ENCODE measurements at places on chromosomes 3 and 15.

DNA sequence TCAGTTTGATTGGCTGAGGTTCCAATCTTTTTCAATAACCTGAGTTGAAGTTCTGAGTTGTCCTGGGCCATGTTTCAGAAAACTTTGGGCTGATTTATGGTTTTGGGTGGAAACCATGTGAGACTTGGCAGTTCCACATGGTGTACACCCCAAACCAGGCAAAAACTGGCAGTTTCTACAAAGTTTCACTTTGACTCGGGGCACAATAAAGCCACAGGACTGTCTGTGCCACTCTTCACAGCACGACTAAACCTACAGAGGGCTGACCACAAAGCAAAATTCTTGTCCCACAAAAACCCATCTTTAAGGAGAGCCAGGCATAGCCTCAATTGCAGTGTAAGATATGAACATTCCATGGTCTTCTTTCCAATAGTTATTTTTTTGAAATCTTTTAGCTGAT lies 155.0 kb downstream of the DUT start:
- no peak for DNase-seq

DNA sequence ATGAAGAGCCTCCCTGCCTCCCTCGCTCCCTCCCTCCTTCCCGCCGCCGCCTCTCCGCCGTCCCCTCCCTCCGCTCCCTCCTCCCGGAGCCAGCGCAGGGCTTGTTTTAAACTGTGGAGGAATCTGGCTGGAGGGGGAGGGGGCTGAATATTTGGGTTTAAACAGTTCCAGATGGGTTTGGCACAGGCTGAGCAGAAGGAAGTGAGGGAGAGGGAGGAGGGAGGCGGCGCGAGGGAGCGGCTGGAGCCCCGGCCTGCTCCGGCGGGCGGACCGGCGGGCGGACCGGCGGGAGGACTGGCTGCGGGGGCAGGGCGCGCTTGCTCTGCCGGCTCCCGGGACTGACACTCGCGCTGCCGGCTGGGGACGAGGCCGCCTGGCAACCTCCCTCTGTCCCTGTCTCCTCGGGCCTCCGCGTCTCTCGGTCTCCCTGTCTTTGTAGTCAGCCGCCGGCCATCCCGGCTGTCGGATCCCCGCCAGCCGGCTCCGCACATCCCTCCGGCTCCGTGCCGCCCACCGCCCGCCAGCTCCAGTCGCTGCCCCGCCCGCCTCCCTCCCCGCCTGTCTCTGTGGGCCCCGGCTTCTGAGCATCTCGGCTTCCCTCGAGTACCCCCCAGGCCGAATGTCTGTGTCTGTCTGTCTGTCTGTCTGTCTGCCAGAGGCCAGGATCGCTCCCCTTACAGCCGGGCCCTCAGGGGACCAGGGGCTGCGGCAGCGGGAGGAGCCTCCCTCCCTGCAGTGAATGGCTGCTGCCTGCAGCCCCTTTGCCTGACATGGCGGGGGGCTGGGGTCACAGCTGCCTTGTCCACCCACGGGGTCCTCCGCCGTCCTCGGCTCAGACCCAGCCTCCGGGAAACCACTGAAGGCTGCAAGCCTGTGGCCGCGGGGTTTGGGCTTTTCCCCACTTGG lies 7.6 kb downstream of the EPHB3 start:
- DNase-seq = peak; percentile 15

- peak; percentile 2 for DNase-seq
Observed at GRCh38 chr15:97234851-97235610, 725.5 kb upstream of the ARRDC4 start.

GRCh38 chr3:11803977-11804892 lies 42.5 kb downstream of the TAMM41 start:
- peak; percentile 59 for DNase-seq
